Activated CD8-positive, alpha-beta memory T cell treated with anti-CD3 and anti-CD28 coated beads, Interleukin-2, amount 50 U/mL, for 48 hours (primary cell): ENCODE measurements at places on chromosomes 4 and X.

DNA sequence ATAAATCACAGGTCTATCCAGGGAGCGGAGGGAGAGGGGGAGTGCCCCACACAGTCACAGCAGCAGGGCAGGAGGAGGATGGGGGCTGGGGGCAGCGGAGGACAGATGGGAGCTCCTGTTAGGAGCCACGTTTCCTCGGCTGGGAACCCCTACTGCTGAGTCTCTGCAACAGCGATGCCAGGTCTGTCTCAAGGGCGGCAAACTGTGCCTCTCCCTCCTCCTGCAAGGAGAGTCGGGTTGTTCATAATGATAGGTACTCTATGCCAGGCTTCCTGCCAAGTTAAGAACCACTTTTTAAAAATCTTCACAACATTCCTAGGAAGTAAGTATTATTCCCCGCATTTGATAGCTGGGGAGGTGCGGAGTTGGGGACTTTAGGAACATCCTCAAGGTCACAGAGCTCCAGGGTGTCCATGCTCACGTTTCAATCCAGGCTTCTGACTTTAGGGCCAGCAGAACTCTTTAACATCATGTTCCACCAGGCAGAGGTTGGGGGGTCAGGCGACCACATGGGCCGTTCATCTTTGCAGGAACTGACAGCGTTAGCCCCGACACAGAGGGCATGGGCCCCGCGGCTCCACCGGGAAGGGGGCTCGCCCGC, 98.3 kb upstream of the MAML3 start:
- DNase-seq = no peak

DNA sequence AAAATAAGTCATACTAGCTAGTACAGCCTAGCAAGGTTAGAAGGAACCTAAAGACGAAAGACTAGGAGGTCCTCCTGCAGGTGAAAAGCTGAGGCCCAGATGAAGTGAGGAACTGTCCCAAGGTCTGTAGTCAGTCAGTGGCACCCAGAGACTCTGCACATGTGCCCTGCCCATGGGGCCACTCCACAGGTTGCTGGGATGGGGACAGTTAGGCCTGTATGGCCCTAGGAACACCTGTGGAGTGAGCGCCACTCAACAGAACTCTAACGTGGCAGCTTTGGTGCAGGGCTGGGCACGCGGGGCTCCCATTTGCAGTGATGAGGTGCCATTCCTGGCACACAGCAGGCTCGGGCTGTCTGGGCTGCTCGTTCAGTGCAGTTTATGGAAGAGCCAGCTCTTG, 14.8 kb downstream of the ZNF185 start:
- DNase-seq = no peak

- DNase-seq = no peak
These were observed 31.3 kb downstream of the SUPT20HL2 start for GRCh38 chrX:24282381-24283126.

- no peak for DNase-seq
These were observed 5.9 kb upstream of the ANOS1 start for GRCh38 chrX:8737883-8738282.

DNA sequence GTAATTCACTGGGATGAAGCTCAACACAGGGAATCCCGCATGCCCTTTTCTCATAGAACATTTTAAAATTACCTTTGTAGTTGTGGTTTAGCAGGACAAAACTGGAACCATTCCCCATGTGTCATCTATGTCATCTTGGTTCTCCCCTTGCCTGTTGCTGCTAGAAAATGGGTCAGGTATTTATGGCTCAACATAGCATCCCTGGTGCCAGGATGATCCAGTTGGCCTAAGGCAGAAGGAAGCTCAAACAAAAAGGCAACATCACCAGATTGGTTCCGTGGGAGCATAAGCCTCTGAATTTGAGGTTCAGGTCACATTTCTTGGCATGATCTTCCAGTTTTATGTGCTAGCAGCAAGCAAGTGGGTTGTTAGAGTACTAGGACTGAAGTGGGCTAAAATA, 552.6 kb upstream of the BOD1L1 start:
- no peak for DNase-seq

- DNase-seq = no peak
These were observed 128.5 kb upstream of the DIPK2B start for GRCh38 chrX:45329217-45329616.

DNA sequence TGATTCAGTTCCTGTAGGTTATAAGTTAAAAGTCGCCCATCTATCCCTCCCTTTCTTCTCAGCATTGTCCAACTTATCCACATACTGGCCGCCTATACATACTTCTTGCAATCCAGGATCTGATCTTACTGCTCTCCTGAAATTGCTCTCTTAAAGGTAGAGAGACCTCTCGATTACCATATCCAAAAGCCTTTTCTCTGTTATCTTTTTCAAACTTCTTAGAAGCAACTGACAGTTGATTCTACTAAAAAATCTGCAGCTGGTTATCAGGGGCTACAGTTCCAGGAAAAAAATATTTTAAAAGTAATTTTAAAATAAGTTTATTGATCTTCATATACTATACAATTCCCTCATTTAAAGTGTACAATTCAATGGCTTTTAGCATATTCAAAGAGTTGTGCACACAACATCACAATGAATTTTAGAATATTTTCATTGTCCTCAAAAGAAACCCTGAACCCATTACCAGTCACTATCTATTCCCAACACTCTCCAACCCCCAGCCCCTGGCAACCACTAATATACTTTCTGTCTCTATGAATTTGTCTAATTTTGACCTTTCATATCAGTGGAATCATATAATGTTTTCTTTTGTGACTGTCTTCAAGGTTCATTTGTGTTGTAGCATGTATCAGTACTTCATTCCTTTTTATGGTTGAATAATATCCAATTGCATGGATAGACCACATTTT, 102.0 kb downstream of the HDAC8 start:
- DNase-seq = no peak

GRCh38 chrX:136138939-136139338, 8.4 kb upstream of the FHL1 start:
- no peak for DNase-seq

- no peak for DNase-seq
These were observed 16.1 kb upstream of the EXOSC9 start for GRCh38 chr4:121784975-121785374.

- no peak for DNase-seq
These were observed 35.3 kb upstream of the TENM3 start for GRCh38 chr4:182207830-182208396.

DNA sequence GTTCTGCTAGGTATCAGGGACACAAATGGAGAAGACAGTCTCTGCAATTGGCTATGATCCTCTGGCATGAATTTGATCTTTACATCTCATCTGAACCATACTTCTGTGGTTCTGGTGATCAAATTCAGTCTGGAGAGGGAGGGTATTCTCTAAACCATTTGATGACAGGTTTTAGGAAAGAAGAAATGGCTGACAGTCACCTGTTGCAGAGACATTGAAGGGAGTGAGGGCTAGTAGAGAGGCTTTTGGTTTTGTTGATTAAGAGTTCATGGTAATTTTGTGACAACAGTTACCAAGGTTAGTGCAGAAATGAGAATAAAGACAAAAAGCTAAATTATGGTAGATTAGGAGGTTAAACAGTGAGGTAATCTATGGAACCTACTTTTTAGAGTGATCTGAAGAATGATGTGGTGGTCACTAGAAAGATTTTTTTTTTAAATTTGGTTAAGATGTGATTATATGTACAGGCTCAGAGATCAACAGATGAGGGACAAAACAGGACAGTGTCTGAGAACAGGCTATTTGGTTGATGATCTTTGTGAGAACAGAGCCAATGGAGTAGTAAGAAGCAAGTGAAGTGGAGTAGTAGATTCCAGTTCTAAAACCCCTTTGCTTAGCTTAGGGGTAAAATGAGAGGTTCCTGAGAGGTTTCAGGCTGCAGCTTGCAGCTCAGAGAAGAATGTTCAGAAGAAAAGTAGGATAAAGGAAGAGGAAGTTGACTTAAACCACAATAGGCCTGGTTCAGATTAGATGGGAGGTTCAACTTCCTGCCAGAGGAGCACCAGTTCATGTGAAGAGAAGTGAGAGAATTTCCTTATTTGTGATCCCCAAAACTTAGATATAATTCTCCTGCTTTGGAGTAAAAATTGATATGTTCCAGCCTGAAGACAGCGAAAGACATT, 34.7 kb downstream of the VSIG4 start:
- no peak for DNase-seq

GRCh38 chrX:12174358-12174757, 36.1 kb downstream of the FRMPD4 start:
- DNase-seq = no peak

DNA sequence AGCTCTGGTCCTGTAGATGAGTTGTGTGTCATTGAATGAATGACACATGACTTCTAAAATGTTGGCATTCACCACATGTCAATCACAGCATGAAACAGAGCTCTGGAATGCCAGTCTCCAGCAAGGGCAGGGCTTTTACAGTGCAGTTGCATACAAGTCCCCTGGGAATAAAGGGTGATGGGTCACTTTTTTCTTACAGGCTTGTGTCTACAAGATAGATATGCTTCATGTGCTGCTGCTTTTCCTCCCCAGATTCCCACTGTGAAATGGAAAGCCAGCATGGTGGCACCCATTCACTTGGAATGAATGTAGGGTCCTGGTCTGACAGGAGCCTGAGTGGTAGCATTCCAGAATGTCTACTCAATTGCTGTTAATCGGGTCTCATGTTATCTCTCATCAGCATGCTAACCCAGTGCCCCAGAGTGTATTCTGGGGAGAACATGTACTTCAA, 159.1 kb upstream of the KIT start:
- no peak for DNase-seq

- peak; percentile 67 for DNase-seq
These were observed at the start of gene SLC25A43 for GRCh38 chrX:119398974-119399771. SLC25A43 (plus strand) TSS chrX:119399336; CDS start chrX:119399404, 68 bp downstream.

GRCh38 chr4:6529021-6529420, 46.0 kb upstream of the MAN2B2 start:
- no peak for DNase-seq

DNA sequence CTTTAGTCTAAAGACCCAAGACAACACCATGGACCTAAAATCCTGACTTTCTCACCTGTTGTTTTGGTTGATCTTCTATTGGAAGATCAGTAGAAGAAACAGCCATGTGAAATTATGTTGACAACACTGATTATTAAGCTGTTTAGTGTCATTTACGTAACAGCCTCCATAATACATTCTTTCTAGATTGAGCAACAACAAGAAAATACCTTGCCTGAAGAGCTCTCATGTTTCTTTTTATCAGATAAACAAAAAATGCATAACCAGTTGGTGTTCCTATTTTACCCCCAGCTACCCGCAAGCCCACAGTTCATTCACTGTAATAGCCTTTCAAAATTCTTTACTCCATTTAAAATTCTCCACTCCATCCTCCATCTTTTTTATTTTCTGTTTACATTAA, 20.5 kb downstream of the GPC4 start:
- no peak for DNase-seq

GRCh38 chr4:114217150-114217817, 237.8 kb upstream of the ARSJ start:
- DNase-seq = no peak

DNA sequence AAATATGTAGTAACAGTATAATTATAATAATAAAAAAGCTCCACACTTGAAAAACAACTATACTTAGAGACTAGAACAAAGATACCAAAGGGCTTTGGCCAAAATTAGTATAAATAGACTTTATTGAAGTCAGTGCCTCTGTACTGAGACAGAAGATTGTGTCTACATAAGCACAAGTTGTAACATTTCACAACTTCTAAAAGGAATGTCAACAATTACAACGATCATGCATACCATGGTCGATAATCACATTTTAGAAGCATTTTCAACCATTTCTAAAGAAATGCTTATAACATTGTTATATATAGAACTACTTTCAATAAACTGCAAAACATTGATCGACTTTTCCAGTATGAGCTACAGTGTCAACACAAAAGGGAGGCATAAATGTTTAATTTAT, 57.0 kb downstream of the DHX15 start:
- no peak for DNase-seq

DNA sequence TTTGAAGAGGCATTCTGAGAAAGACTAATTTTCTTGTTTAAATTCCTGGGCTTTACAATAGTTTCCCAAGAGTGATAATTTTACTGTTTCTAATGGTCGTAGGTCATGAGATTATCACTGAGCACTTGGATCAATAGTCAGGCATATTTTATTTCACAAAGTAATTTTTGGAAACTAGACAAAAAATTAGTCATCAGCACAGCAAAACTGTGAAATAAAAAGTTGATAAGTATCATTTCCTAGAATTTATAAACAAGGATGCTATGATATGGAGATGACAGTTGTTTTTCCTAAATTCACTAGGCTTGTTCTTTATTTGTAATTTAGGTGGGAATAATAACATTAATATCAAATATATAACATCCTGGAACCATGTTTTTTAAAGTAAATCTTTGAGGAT, 33.0 kb downstream of the SULT1B1 start:
- DNase-seq = no peak

- DNase-seq = no peak
These were observed 1624.0 kb upstream of the IGFBP7 start for GRCh38 chr4:58734030-58734674.

GRCh38 chr4:176142253-176142652, 53.1 kb downstream of the SPATA4 start:
- DNase-seq = no peak

- DNase-seq = no peak
These were observed 71.8 kb downstream of the FUNDC1 start for GRCh38 chrX:44470816-44471215.

- no peak for DNase-seq
These were observed 532.9 kb upstream of the FTHL17 start for GRCh38 chrX:31604629-31605221.

DNA sequence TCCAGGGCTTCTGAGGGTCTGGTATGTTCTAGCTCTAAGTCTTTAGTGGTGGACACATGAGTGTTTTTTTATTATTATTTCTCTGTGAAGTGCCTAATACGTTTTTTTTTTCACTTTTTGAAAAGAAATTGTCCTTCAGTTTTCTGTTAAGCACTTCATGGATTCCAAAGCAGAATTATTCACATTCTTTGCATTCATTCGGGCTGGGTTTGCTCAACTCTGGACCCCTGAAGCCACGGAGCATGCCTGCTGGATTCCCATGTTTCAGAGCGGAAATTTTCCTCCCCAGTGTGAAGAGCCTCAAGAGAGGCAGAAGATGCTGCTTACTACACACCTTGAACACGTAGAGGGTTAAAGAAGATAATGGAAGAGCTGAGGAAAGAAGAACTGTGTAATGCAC, 107.5 kb downstream of the EGF start:
- DNase-seq = no peak

DNA sequence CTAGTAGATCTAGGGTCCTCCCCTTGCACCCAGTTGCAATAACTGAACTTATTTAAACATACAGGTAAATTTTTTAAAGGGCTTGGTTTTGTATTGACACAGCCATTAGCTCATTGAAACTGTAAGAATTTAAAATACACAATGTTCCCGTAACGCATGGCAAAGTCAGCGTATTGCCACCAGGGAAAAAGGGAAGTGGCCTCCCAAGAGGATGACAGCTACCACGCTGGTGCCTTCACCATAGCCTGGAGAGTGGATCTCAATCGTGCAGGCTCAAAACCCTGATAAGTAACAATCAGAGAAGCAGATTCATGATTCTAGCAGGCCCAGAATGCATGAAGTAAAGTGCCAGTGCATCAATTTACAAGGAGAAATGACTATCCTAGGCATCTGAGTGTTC, 49.4 kb upstream of the RELL1 start:
- no peak for DNase-seq

- no peak for DNase-seq
These were observed 10.5 kb downstream of the CD99L2 start for GRCh38 chrX:150887906-150888465.

- no peak for DNase-seq
These were observed 13.8 kb downstream of the GJB1 start for GRCh38 chrX:71236836-71237235.

GRCh38 chrX:71225009-71225408, 2.0 kb downstream of the GJB1 start:
- DNase-seq = no peak
